Naive thymus-derived CD8-positive, alpha-beta T cell (primary cell): ENCODE measurements at places on chromosomes 12 and 14.

DNA sequence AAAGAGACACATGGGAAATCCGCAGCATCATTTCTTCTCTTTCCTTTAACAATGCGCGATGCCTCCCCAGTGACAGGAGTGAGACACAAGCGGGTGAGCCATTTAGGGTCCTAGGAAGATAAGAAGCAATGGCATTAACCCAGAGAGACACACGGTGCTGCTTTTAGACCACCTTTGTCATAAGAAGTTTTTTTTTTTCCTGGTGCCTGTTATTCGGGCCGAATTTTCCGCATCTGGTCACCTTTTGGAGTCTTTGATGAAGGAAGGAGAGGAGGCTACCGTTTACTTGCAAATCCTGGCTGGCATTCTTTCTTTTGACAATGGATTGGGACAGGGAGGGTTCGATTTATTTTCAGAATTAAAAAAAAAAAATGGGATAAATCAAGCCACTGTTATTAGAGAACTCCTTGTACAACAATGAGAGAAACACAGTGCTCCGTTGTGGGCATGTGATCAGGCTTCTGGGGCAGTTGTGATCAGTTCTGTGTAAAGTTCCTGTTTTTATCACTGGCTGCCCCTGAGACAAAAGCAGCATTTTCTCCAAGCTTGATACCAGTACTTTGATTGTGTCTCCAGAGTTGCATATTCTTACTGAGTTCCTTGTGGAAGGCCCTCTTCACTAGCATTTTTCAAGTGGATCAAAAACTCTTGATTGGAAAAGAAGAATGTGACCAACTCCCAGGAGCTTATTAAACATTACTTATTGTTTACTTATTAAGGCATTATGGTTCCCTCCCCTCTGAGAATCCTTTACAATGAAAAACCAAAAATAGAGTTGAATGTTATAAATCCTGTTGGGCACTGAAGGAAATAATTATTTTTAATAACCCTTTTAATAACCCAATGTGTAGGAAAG, 1.1 kb downstream of the DIP2B start:
- peak overlapping the region; percentile 95 for H3K27ac ChIP-seq
- peak overlapping the region; percentile 98 for H3K4me3 ChIP-seq
- DNase-seq: no peak
- H3K36me3 ChIP-seq: no peaks in the 10 kb centered on the region
- peaks cover 51% of the 10 kb centered on the region for H3K4me1 ChIP-seq
- peaks cover 1% of the 10 kb centered on the region for H3K27me3 ChIP-seq

DNA sequence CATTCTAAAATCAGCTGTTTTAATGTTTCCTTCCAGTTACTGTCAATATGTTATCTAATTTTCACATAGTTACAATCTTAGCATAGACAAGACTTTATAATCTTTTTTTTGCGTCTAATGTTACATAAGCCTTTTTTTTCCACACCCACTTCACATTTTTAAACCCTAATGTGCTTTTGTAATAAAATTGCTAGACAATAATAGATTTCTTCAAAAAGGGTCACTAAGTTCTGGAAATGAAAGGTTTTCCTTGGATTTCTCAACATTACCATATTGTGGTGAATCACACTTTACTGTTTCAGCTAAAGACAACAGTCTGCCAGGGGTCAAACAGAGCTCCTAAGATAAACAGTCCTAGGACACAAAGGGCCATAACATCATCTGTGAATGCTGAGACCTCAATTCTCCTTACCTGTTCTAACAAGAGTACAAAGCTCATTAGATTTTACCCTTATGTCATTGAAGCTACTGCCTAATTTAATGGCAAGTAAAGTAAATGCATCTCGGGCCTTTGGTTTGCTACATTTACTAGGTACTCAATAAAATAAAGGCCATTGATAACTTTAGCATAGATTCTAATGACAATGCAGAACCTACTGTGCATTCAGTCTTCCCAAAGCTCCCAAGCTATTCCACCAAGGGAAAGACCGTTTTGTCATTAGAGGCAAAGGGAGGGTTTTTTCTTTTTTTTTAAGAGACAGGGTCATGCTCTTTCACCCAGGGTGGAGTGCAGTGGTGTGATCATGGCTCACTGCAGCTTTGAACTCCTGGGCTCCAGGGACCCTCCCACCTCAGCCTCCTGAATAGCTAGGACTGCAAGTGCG, 111.2 kb upstream of the SLC38A2 start:
- H3K36me3 ChIP-seq: no peaks in the 10 kb centered on the region
- DNase-seq: no peak
- no peak overlapping the region for H3K27ac ChIP-seq

DNA sequence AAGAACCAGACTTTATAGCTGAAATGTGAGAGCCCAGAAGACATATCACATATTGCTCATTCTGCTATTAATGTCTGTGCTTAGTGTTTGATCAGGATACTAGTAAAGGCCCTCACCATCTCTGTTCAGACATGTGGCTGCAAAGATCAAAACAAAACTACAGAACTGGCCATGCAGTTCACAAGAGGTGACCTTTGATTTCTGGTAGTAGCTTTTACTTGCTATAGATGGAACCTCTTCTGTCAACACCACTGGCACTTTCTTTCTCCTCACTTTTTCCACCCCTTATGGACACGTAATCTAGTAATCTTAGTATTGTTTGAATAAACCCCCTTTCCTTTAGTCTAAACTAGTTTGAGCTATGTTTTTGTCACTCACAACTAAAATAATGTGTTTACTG, 214.8 kb downstream of the EPS8 start:
- no peaks in the 10 kb centered on the region for H3K27me3 ChIP-seq
- no peak overlapping the region for H3K27ac ChIP-seq
- H3K36me3 ChIP-seq: peaks cover 9% of the 10 kb centered on the region

GRCh38 chr12:105275997-105276733, 40.2 kb upstream of the APPL2 start:
- no peaks in the 10 kb centered on the region for H3K36me3 ChIP-seq
- DNase-seq: no peak
- no peaks in the 10 kb centered on the region for H3K4me1 ChIP-seq
- no peak overlapping the region for H3K4me3 ChIP-seq
- no peak overlapping the region for H3K27ac ChIP-seq

DNA sequence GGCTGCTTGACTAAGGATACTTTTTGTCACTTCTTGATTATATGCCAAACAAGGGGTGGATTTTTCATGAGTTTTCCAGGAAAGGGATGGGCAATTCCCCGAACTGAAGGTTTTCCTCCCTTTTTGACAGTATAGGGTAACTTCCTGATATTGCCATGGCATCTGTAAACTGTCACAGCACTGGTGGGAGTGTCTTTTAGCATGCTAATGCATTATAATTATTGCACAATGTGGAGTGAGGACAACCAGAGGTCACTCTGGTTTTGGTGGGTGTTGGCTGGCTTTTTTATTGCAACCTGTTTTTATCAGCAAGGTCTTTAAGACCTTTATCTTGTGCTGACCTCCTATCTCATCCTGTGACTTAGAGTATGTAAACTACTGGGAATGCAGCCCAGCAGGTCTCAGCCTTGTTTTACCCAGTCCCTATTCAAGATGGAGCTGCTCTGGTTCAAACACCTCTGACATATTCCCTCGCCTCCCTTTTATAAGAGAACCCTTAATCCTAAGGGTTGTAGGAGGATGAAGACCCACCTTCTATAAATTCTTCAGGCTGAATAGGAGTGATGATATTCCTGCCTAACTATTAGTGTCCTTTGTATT, 471.2 kb downstream of the ATP23 start:
- no peak overlapping the region for H3K27ac ChIP-seq
- H3K27me3 ChIP-seq: peaks cover 19% of the 10 kb centered on the region
- no peaks in the 10 kb centered on the region for H3K36me3 ChIP-seq
- H3K4me1 ChIP-seq: no peaks in the 10 kb centered on the region

DNA sequence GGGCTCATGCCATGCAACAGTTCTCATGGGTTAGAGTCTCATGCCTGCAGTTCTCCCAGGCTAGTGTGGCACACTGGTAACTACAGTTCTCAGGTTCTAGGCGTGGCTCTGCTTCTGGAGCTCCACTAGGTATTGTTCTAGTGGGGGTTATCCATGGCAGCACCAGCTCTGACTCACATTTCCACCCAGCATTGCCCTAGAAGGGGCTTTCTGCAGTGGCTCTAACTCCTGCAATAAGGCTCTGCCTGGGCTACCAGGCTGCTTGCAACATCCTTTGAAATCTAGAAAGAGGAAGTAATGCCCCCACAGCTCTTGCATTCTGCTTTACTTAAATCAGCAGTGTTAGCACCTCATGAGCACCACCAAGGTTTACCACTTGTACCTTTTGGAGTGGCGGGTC, 220.3 kb upstream of the ARID2 start:
- no peaks in the 10 kb centered on the region for H3K27me3 ChIP-seq
- no peak overlapping the region for H3K27ac ChIP-seq
- DNase-seq: no peak

DNA sequence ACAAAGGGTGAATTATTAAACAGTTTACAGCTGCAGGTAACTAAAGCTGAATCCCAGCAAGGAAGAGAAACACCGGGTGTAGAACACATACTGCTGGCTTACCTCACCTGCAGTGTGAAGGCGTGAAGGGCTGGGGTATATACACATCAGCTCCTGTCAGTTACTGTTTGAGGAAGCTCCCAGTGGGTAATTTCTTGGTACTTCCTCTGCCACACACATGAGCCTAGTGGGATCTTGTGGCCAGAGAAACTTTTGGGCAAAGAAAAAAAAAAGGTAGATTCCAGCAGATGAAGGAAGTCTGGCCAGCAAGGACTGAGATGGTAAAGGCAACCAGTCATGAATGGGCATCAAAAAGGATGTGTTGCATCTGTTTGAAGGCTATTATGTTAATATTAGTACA, 14.0 kb upstream of the GPR33 start:
- no peak overlapping the region for H3K27ac ChIP-seq
- no peaks in the 10 kb centered on the region for H3K4me1 ChIP-seq
- no peak for DNase-seq
- H3K36me3 ChIP-seq: peaks cover 9% of the 10 kb centered on the region
- H3K27me3 ChIP-seq: peaks cover 7% of the 10 kb centered on the region

DNA sequence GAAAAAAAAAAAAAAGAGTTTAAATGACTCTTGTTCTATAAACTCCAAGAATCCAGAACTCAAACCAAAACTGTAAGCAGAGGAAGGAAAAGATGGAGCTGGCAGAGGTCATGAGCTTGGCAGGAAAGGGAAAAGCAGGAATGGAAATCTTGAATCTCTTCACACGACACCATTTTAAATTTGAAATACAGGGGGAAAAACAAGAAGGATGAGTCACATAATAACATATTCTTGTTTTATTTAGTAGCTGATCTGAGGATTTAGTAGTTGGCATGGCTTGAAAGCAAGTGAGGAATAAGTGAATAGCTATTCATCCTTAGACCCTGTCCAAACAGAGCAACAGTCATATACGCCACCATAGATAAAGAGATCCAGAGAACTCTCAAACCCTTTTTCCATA, 35.0 kb downstream of the EPS8 start:
- no peaks in the 10 kb centered on the region for H3K4me1 ChIP-seq
- no peak overlapping the region for H3K27ac ChIP-seq
- no peak for DNase-seq
- H3K27me3 ChIP-seq: peaks cover 25% of the 10 kb centered on the region

GRCh38 chr12:108602209-108602705, 4.4 kb upstream of the TMEM119 start:
- no peaks in the 10 kb centered on the region for H3K36me3 ChIP-seq
- no peaks in the 10 kb centered on the region for H3K27me3 ChIP-seq
- DNase-seq: no peak
- no peak overlapping the region for H3K4me3 ChIP-seq

DNA sequence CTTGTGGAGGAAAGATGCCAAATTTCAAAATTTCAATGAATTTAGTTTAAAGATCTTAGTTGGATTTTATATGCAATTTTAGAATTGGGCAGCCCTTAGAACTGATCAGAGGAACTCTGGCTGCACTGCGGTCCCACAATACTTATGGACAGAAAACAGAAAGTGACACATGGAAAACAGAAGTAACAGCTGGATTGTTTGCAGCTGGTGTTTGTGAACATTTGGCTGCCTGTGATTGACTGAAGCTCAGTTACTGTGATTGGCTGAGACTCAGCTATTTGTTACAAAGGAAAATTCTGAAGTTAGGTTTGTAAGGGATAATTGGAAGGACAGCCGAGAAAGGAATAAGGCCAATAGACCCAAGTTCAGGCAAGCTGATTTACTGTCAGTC, 10.0 kb upstream of the KRT86 start:
- no peaks in the 10 kb centered on the region for H3K36me3 ChIP-seq
- no peak for DNase-seq
- no peak overlapping the region for H3K27ac ChIP-seq
- peaks cover 9% of the 10 kb centered on the region for H3K4me1 ChIP-seq
- H3K4me3 ChIP-seq: no peak overlapping the region
- H3K27me3 ChIP-seq: peaks cover 40% of the 10 kb centered on the region

- H3K27me3 ChIP-seq: no peaks in the 10 kb centered on the region
- H3K27ac ChIP-seq: peak overlapping the region; percentile 86
- H3K36me3 ChIP-seq: peaks cover 3% of the 10 kb centered on the region
- peak overlapping the region; percentile 87 for H3K4me3 ChIP-seq
- no peak for DNase-seq
Observed at GRCh38 chr14:104794631-104794992, 936 bp downstream of the AKT1 start.

DNA sequence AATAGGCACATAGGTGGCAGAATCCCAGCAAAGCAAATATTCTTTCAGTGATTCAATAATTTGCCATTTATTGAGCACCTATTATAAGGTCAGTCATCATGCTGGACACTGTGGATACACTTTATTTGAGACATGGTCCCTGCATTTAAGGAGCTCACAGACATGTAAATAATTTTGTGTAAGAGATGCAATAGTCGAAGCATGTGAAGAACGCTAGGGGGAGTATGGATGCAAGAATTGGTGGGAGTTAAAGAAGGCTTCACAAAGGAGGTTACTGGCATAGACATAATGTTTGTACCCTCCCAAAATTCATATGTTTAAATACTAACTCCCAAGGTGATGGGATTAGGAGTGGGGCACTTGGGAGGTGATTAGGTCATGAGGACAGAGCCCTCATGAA, 260.6 kb upstream of the GARIN6 start:
- DNase-seq: no peak
- no peaks in the 10 kb centered on the region for H3K4me1 ChIP-seq
- H3K4me3 ChIP-seq: no peak overlapping the region
- H3K27me3 ChIP-seq: no peaks in the 10 kb centered on the region
- no peak overlapping the region for H3K27ac ChIP-seq
- no peaks in the 10 kb centered on the region for H3K36me3 ChIP-seq

DNA sequence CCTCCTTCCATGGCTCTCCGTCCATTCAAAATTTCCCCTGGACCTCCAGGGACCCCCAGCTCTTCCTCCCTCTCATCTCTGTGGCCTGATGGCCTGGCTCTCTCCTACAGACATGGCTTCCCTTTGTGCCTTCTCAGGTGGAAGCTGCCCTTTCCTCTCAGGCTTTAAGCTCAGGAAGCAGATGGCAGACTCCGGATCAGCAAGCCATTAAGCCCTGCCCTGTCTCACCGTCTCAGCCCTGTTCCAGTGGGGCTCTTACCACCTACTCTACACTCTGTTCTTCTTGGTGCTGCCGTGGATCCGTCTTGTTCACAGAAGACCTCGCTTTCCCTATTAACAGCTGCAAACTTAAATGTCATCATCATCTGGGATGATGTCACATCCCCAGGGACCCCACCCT, 33.1 kb downstream of the NPC2 start:
- H3K4me1 ChIP-seq: peaks cover 6% of the 10 kb centered on the region
- H3K36me3 ChIP-seq: no peaks in the 10 kb centered on the region
- no peak overlapping the region for H3K27ac ChIP-seq
- peaks cover 2% of the 10 kb centered on the region for H3K27me3 ChIP-seq
- no peak overlapping the region for H3K4me3 ChIP-seq
- DNase-seq: no peak
